Gastroesophageal sphincter (tissue), 4 donors: ENCODE measurements at places on chromosomes 12 and 14. TPM values are rescaled to one million over a fixed set of nuclear protein-coding genes. Genes with fewer than 3 reads are reported as not detected.

The SIX6 gene
- not detected for total RNA-seq

The USP44 gene
- total RNA-seq = 5.9 TPM

The TAS2R19 gene
- 1.9 TPM for total RNA-seq

The ZNF641 gene
- total RNA-seq = 27.1 TPM

The CARMIL3 gene
- 0.12 TPM for total RNA-seq

The CLEC2A gene
- total RNA-seq = not detected

The CD69 gene
- 0.92 TPM for total RNA-seq

The SAMD15 gene
- total RNA-seq = not detected

The NR4A1 gene
- total RNA-seq = 67.2 TPM

The SERPINA1 gene
- 22.1 TPM for total RNA-seq

The HHIPL1 gene
- 2.7 TPM for total RNA-seq

The CAPZA3 gene
- total RNA-seq = not detected

DNA sequence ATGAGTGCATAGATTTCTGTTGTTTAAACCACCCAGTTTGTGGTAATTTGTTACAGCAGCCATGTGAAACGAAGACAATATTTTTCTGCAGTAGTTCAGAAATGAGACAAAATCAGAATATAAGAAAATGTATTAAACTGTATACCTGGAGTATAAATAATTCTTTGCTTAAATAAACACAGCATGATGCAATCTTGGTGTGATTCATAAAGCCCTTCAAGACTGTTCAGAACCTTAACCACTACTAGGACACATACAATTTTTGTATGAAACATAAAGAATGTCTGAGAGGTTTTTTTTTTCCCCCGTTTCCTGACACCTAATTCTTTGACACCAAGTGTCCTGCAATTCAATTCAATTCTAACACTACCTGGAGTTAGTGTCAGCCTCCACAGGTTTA is 10.5 kb downstream of the C12orf75 start:
- no peak for ATAC-seq

- no peak for ATAC-seq
These were observed 351.4 kb upstream of the ATP2B1 start for GRCh38 chr12:90060031-90060430.

- ATAC-seq = peak; percentile 93
These were observed 14.9 kb upstream of the IFT81 start for GRCh38 chr12:110109037-110109836.

DNA sequence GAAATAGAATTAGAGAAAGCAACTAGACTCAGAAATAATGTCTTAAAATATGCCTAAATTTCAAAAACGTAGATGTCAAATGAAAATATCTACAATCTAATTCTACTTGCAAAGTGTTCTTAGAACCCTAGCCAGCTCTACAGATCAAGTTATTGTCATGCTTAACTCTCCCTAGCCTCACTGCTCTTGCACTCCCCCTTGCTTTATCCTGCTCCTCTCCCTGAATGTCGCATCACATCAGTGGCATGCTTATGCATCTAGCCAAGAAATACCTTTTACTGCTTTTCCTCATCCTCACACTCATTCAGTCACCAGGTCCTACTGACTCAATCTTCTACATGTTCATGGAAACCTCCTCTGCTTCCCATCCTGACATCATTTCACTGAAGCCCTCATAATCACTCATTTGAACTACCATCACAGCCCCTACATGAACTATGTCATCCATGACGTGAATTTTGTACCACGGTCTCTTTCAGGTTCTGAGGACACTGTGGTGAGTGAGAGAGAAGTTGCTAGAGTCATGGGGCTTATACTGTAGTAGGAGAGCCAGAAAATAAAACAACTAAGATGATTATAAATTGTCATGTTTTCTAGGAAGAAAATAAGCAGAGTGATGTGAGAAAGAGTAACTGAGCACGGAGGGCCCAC is 22.6 kb upstream of the CRACR2A start:
- ATAC-seq = no peak

- ATAC-seq = no peak
These were observed 24.0 kb downstream of the DYNC1H1 start for GRCh38 chr14:101988377-101988776.

DNA sequence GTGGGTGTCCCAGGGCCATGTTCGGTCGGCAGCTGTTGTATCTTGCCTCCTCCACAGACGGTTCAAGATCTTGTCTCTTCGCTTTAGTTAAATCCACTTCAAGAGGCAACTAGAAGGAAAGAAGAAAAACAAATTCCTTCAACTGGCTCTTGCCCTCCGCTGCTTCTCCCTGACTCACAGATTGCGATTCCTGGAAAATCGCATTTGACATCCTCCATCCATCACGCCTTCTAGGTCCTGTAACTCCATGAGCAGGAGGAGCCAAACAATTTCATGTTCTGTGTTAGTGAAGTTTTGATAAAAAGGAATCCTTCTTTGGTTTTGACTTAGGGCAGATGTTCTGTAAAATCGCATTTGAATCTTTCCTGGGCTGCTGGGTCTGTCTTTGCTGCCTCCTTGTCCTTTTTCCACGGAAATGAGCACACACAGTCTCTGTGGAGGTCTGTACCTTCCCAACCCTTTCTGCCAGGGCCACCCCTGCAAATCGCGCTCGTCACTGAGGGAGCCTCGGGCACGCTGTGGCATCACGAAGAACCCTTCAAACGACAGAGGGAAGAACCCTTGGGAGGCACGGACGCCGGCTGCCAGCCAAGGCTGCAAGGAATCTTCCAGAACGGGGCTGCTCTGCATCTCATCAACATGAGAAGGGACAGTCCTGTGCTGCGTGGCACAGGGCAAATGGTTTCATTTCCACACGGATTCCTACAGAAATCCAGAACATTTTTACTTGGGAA is 32.6 kb downstream of the RAD52 start:
- no peak for ATAC-seq

GRCh38 chr14:100336618-100337530 is 13.7 kb downstream of the SLC25A47 start:
- no peak for ATAC-seq

- ATAC-seq = no peak
These were observed 138.5 kb downstream of the CCER1 start for GRCh38 chr12:90816353-90817089.

GRCh38 chr14:71452987-71453386 is 479.2 kb upstream of the RGS6 start:
- ATAC-seq = no peak

DNA sequence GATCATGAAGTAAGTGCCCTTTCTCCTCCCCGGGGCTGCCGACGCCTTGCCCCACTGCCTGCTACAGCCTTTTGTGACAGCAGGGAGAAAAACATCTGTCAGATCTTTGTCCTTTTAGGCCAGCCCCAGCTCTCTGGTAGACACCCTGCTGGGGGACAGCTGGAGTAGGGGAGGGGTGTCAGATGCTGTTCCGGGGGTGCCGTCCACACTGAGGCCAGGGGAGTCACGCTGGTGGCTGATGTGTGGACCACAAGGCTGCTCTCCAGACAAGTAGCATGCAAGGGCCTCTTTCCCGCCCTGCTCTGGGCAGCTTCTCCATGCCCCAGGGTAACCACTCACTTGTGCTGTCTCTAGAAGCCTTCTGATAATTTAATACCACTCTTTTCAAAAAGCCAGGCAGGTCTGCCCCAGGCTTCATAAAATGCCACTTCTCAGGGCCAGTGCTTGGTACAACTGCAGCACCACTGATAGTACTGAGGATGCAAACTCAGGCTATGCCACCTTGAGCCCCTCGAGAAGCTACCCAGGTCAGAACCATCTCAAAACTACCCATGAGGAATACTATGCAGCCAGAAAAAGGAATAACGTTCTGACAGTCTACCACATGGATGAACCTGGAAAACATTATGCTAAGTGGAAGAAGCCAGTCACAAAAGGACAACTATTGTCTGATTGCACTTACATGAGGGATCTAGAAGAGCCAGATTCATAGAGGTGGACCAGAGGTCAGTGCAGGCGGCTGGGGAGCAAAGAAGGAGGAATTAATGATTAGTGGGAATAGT is 66.0 kb upstream of the RIN3 start:
- ATAC-seq = no peak

- ATAC-seq = no peak
These were observed 14.1 kb downstream of the PYROXD1 start for GRCh38 chr12:21451529-21451928.

DNA sequence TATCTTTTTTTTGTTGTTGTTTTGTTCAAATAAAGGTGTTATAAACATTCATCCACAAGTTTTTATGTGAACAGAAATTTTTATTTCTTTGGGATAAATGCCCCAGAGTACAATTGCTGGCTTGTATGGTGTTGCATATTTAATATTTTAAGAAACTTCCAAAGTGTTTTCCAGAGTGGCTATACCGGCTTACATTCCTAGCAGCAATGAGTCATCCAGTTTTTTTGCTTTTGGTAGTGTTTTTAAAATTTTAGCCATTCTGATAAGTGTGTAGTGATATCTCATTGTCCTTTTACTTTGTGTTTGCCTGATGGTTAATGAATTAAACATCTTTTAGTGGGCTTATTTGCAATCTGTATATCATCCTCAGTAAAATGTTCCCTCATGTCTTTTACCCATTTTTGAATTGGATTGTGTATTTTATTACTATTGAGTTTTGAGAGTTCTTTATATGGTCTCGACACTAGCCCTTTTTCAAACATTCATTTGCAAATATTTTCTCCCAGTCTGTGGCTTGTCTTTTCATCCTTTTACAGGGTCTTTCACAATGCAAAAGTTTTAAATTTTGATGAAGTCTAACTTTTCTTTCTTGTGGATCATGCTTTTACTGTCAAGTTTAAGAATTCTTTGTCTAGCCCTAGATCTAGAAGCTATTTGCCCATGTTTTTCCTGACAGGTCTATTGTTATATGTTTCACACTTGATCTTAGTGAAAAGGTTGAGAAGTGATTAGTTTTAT is 29.5 kb downstream of the PPP4R4 start:
- no peak for ATAC-seq

- no peak for ATAC-seq
These were observed 168.7 kb downstream of the CFAP54 start for GRCh38 chr12:96658075-96658474.

GRCh38 chr12:105235281-105235731 is 668 bp downstream of the APPL2 start:
- ATAC-seq = no peak

- ATAC-seq = no peak
These were observed 717.7 kb upstream of the USP15 start for GRCh38 chr12:61542551-61542950.

- ATAC-seq = no peak
These were observed 12.2 kb downstream of the CEP170B start for GRCh38 chr14:104877066-104877805.

- peak; percentile 70 for ATAC-seq
These were observed 11.2 kb downstream of the MAP4K5 start for GRCh38 chr14:50520947-50521815.

DNA sequence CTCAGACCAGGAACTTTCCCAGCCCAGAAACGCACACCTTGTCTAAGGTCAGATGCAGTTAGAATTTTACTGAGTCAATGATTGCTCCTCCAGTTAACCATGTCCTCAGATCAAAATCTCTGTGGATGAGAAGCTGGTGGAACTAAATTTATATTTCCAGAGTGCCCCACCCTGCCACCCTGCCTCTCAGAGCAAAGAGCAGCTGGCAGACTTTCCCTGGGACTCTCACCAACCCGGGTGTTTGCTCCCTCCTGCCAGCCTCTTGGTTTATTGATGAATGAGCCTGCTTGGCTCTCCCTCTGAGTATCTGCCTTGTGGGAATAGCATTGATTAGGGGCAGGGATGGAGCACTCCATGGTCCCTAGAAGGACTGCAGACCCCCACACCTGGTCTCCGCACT is 5.9 kb upstream of the KRT1 start:
- ATAC-seq = no peak

GRCh38 chr12:52895726-52896189 is 9.1 kb downstream of the KRT8 start:
- no peak for ATAC-seq

GRCh38 chr14:76311079-76311758 is 64.7 kb upstream of the ESRRB start:
- no peak for ATAC-seq

- ATAC-seq = no peak
These were observed 29.0 kb downstream of the SCYL2 start for GRCh38 chr12:100295764-100296555.

DNA sequence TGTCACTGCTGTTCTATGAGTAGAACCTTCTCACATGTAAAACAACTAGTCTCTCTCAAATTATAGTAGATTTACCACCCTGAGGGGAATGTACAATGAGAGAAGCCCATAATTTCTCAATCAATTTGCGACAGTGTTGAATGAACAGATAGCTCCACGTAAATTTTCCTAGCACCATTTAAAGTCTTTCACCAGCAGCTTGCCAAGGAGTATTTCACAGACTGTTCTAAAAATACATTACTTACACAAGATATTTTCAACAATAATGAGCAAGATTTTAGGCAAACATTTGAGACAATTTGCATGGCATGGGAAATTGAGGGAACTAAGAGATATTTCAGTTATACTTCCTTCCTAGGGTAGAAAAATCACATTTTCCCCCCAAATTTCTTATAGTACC is 151.6 kb downstream of the KICS2 start:
- no peak for ATAC-seq

- no peak for ATAC-seq
These were observed 44.2 kb downstream of the TMX1 start for GRCh38 chr14:51284241-51284640.

GRCh38 chr14:21171128-21171527 is 15.3 kb upstream of the OR5AU1 start:
- ATAC-seq = no peak

- no peak for ATAC-seq
These were observed 91.3 kb upstream of the DNM1L start for GRCh38 chr12:32587581-32588495.

- ATAC-seq = no peak
These were observed 109.0 kb downstream of the NCOR2 start for GRCh38 chr12:124458220-124458991.

DNA sequence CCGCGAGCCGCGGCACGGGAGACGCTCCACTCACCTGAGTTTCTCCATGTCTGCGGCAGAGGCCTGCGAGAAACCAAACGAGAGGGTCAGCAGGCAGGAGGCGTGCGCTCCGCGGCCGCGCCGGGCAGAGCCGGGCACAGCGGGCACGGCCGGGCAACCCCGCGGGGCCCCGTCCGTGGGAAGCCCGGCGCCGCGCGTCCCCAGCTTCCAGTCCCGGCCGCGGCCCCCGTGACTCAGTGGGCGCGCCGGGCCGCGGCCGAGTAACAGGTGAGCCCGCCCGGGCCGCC is 19.4 kb downstream of the BEGAIN start:
- ATAC-seq = no peak

- no peak for ATAC-seq
These were observed 108.6 kb downstream of the ETV6 start for GRCh38 chr12:11758087-11758486.

- no peak for ATAC-seq
These were observed 60.7 kb upstream of the PYGL start for GRCh38 chr14:51004801-51005526.

DNA sequence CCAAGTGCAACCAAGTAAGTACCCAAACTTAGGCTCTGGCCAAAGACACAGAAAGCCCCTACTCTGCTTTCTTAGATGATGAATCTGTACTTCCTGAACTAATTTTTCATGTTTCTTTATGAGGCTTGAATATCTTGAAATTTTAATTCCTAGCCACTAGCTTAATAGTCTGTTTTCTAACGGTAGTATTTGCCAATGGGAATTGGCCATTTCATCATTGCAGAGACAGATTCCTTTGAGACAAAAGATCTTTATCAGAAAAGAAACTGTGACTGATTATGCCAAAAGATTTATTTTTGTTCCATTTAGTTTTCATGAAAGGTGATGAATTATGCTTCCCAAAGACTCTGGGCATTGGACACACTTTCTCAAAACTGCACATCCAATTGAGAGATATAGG is 48.7 kb downstream of the DAD1 start:
- no peak for ATAC-seq
